Activated naive CD4-positive, alpha-beta T cell (primary cell): ENCODE measurements at places on chromosomes 7 and 10.

GRCh38 chr7:31860925-31861324, 173.9 kb downstream of the PPP1R17 start:
- DNase-seq, result no peak

GRCh38 chr10:79223091-79224048, 123.9 kb upstream of the PPIF start:
- DNase-seq, result no peak

DNA sequence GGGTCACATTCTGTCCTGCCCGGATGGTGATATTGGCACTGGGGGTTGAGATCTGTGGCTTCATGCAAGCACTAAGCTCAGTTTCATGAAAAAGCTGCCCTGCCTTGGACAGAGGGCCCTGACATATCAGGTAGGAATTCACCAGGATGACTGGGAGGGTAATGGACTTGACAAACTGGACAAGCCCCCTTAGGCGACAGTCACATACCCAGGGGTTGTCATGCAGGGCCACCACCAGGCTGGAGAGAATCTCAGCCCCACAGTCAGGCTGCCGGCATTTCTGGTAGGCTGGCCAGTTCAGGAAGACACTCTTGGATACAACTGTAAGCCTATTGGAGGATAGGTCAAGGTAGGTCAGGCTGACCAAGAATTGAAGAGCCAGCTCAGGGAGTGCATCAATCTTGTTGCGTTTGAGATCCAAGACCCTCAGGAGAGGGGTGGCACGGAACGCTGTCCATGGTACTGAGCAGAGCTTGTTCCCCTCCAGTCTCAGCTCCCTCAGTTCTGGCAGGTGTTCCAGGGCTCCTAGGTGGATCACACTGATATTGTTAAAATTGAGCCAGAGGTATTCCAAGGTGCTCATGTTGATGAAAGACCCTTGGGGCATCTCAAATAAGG, 824 bp downstream of the LRIT2 start:
- DNase-seq, result no peak

DNA sequence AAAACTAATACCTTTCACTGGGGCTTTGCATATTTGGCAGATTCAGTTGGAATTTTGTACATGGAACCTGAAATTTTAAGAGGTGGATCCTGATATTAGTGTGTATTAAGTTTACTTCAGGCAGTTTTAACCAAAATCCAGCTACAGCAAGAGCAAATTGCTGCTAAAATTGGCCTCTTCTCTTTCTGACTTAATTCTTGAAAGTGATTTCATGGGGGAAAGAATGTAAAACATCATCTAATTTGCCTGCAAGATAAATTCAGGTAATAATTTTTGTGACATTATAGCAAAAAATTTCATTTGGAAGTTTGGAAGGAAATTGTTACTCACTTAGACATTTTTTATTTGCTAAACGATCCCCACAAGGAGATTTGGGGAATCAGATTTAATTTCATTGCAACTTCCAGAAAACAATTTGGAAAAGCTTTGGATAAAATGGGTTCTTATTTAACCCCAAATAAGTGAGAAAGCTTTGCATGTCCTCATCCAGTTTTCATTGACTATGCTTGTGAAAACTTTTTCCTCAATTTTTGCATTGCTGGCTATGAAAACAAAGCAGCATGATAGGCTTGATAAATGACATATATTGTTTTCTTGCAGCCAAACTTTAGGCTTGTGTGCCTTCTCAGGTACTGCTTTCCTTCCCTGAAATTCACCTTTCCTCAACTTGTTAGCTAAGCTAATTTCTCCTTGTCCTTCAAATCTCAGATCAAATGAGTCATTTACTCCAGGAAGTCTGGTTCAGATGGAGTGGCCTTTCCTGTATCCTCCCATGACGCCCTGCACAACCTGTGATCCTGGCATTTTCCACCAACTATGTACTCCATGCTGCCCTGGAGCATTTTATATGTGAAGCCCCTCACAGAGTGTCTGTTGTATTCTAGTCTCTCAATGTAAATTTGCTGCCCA, 27.4 kb upstream of the ZNF438 start:
- no peak for DNase-seq

DNA sequence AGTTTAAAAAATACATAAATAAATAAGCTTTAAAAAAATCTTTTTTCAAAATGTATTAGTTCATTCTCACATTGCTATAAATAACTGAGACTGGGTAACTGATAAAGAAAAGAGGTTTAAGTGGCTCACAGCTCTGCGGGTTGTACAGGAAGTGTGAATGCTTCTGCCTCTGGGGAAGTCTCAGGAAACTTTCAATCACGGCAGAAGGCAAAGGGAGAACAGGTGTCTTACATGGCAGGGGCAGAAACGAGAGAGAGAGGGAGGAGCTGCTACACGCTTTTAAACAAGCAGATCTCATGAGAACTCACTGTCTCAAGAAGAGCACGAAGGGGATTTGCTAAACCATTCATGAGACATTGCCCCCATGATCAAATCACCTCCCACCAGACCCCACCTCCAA, 114.6 kb downstream of the DNAJC1 start:
- DNase-seq, result no peak

GRCh38 chr10:99534450-99534938, 1.8 kb downstream of the NKX2-3 start:
- DNase-seq, result no peak

DNA sequence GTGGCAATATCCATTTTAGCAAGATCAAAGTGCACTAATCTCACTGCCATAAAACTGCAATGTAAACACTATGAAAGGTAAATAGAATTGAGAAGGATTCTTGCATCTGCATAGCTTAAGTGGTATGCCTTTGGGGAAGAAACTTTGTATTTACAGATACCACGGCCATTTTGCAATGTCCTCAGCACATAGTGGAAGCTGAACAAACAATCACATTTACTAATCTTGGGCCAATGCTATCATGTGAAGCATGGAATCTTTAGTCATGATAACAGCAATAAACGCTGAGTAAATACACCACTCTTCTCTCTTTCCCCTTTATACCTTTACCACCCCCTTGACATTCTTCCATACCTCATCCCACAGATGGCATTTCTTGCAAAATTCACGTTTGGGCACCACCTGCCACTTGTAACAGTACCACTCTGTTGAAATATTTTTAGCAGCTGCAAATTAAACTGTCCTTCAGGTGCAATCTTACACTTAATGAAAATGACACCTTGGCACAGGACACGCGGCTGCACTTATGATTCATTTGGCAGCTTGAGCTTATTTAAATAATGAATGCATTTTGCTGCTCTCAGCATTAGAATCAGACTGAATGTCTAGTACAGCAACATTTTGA, 171.8 kb downstream of the SEMA3A start:
- DNase-seq, result no peak

DNA sequence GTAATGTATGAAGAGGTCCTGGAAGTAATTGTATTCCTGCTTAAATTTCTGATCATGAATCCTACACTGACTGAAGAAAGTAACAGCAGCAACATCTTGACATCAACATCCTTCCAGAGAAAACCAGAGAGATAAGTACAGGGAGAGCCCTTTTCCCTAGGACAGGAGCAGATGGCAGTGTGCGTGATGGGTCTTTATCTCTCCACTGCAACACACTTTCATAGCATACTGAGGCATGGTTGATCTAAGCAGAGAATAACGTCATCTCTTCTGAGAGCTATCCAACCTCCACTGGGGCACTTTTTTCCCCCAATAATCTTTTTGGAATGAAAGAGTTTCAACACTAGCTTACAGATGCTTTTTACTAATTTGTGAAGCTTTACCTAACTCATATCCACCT, 342 bp downstream of the OR2A25 start:
- no peak for DNase-seq

GRCh38 chr7:26409661-26410547, 118.2 kb downstream of the SNX10 start:
- no peak for DNase-seq

DNA sequence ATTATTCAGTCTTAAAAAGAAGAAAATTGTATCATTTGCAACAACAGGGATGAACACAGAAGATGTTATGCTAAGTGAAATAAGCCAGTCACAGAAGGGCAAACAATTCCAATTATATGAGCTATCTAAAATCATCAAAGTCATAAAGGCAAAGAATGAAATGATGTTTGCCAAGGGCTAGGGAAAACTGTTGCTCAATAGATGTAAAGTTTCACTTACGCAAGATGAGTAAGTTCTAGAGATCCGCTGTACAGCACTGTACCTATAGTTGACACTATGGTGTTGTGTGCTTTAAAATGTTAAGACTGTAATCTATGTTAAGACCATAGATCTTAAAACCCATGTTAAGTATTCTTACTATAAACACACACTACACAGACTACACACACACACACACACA, 904.6 kb upstream of the LRRN3 start:
- DNase-seq, result no peak

GRCh38 chr7:34158368-34159153, 253.2 kb downstream of the BMPER start:
- DNase-seq, result no peak

DNA sequence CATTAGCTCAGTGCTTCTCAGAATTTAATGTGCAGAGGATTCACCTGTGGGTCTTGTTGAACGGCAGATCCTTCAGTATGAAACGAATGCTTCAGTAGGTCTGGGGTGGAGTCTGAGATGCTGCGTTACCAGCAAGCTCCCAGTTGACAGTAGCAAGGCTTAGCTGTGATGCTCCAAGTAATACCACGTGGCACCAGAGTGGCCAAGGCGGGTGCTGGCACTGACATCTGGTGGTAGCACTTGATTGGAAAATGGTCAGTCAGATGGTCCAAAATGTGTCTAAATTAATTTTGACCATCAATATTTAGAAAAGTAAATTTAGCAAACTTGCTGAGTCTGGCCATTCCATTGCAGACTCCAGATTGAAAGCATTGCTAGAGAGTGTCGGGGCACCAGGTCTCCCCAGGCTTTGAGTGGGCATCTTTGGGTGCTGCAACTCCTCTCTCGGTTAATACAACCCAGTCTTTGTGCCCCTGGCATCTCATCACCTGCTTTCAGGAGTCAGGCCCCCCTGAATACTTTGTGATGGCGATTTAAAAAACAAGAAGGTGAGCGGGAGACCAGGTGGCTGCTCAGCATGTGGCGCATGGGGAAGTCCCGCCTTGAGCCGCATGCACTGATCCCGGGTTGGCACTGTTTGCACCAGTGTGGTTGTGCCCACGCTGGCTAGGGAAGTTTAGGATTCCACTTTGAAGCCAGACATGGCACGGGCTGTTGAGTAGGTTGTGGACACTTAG, 130.1 kb downstream of the NT5C2 start:
- no peak for DNase-seq

- no peak for DNase-seq
These were observed 28.2 kb downstream of the UMAD1 start for GRCh38 chr7:7668706-7669105.

GRCh38 chr10:111076191-111076681, 593 bp upstream of the ADRA2A start:
- peak; percentile 33 for DNase-seq

GRCh38 chr7:138739859-138740258, 38.7 kb upstream of the SVOPL start:
- no peak for DNase-seq

DNA sequence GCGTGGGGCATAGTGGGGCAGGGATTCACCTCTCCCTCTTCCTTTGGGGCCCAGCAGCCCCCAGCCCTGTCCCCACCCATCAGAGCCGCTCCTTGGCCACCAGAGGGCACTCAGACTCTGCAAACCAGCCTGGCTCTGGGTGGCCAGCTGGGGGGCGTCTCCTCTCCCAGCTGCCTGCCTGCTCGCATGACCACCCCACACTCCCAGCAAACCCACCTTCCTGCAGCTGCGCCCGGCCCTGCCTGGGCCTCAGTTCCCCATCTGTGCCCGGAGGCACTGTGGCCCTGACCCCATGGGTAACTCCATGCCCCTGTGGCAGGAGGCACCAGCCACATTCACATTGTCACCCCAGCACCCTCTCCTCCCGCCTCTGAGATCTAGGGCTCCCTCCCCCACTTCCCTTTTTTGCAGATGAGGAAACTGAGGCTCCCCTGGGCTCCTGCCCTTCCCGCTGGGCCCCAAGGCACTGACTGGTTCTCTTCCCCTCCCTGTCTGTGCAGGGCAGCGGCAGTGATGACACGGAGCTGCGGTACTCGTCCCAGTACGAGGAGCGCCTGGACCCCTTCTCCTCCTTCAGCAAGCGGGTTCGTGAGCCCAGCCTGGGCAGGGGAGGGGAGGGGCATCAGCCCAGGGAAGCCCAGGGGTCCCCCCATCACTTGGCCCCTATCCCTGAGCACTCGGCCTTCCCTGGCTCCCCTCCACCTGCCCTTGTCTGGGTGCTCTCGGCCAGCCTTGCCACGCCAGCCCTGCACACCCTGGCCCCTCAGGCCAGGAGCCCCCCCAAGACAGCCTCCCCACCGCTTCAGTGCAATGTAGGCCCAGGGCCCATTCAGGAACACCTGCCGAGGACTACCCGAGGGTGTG, 6.9 kb upstream of the SH2B2 start:
- peak; percentile 26 for DNase-seq
